ENCODE measurements at places on chromosomes 2 and 18. TPM values are rescaled to one million over a fixed set of nuclear protein-coding genes. Genes with fewer than 3 reads are reported as not detected.

Gene ANKRD29
- 4.2 TPM for total RNA-seq

Gene MEP1B
- total RNA-seq: not detected

DNA sequence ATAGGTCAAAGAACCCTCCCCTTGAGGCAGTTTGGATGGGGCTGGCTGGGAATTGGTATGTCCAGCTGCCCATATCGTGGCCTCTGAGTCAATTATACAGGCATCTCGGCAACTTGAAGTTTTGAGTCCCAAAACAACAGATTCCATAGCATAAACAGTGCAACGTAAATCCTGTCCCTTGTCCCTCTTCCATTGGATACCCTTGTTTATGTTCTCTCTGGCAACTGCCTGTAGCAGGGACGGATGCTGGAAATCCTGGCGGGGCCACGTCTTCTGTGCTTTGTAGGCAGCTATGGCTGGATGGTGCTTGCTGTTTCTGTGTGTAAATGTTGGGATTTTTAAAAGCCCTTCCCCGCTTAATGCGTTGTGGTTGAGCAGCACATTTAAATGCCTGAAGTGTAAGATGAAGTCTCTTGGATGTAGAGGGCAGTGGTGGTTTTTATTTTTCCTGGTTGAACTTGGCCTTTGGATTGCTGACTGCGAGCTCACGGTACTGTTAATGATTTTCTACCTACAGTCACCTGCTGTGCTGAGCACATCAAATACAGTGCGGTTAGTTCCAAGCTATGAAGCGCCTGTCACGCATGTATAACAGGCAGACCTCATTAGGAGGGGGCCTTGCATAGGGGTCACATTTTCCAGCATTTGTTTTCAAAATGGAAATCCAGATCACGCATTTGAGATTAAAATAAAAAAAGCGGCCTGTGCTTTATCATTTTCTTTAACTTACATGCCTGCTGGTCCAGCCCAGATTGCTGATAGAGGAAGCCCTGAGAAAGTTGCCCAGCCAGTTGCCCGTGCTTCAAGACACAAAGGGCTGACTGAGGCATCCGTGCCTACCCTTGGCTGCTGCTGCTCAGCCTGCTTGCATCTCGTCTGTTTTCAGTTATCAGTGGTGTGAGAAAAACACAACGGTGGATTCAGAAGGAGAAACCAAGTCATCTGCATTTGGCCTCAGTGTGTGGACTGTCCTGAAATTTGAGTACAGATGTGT is 84.7 kb downstream of the NEDD4L start:
- DNase-seq: no peak

Gene FRZB
- total RNA-seq: 0.68 TPM

Measured in dermis blood vessel endothelial cell (primary cell).